ENCODE measurements at places on chromosomes 7 and 10.

DNA sequence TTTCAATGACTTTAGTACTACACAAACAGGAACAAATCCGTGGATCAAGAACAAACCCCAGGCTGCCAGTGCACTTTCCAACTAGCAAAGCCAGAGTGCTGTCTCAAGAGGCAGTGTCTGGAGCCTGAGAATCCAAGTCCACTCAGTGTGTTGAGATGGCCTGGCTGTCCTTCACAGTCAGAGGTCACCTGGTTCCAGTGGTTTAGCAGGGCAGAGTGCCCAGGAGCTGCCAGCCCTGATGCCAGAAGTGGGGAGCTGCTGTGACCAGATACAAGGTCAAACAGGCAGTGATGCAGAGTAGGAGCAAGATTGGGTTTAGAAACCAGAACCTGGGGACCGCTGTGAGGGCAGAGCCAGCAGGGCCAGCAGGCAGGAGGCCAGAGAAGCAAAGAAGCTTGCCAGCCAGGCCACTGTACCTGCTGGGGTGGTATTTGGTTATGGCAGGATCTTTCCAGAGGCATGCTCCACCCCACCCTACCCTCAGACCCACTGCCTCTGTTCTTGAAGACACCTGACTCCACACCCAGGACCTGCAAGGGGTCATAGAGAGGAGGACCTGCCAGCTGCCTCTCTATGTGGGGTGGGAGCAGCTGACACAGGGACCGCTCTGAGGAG lies 35.6 kb upstream of the C10orf90 start:
- no peak for DNase-seq

DNA sequence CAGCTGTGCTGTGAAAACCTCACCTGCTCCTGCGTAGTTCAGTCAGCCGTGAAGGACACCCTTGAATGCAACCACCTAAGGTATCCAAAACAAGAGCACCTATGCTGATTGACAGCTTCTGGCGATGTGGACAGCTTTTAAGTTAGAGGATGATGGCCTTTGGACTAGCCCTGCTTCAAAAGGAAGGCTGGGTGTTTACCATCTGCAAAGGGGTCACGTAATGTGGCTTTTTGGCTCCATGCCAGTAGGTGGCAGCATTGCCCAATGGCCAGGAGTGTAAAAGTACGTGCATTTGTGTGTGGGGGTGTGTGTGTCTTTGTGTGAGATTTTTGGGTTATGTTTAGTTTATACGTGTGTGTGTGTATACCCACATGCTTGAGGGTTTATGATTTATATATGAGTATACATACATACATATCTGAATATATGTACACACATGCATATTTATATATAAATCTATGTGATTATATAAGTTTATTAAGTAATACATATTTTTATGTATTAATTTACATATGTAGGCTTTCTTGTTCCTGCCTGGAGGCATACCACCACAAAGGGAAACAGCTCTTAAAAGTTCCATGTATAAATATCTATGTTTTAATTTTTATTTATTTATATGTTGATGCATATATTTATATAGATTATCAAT lies 236.3 kb upstream of the ANKRD30A start:
- DNase-seq: peak; percentile 17

GRCh38 chr10:113097036-113097435 lies 147.0 kb downstream of the TCF7L2 start:
- no peak for DNase-seq

DNA sequence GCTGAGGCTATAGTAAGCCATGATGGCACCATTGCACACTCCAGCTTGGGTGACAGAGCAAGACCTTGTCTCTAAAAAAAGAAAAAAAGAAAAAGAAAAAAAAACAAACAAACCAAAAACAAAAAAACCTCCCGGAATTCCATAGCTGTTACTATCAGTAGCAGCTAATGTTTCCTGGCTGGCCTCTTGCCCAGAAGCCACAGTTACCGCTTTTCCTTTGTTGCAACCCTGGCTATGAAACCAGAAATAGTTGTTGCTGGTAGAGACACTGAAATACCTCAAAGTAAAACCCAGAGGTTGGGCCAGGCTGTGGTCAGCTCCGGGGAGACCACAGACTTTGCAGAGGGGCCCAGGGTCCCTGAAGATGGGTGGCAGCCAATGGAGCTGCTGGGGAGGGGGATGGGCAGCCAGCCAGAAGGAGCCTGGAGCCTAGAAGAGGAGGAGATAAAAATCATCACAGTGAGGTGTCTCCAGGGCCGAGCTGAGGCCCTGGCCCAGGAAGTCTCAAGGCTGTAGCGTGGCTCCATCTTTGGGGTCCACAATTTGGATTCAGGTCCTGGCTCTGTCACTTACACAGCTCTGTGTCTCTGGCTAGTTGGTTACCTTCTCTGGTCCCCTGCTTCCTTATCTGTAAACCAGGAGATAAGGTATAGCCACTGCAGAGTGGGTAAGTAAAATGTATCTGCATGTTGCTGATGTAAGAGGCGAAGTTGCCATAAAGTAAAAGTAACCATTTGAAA lies 3.4 kb upstream of the CHST12 start:
- peak; percentile 45 for DNase-seq

GRCh38 chr7:155529845-155530244 lies 16.5 kb downstream of the CNPY1 start:
- no peak for DNase-seq

GRCh38 chr10:50400694-50401093 lies 149.4 kb upstream of the ASAH2 start:
- no peak for DNase-seq

Measured in hypothalamus (tissue), 51 donors.